Cerebellar cortex (tissue), 1 donor: ENCODE measurements at places on chromosomes 6 and 20.

DNA sequence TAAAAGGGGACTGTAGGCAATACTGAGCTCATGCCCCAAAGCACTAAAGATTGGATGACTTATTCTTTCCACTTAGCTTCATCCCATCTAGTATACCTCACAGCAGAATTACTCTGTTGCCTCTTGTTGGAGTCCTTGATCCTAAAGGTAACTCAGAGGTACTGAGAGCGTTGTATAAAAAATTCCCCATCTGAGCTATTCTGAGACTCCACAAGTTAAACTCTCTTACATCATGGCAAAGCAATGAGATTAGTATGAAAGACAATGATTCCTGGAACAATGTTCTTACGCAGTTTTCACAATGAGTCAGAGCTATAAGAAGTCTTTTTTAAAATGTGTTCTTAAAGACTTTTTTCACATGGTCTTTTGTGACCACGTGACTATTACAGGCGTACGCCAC, 370.1 kb downstream of the ADGRB3 start:
- DNase-seq: no peak

DNA sequence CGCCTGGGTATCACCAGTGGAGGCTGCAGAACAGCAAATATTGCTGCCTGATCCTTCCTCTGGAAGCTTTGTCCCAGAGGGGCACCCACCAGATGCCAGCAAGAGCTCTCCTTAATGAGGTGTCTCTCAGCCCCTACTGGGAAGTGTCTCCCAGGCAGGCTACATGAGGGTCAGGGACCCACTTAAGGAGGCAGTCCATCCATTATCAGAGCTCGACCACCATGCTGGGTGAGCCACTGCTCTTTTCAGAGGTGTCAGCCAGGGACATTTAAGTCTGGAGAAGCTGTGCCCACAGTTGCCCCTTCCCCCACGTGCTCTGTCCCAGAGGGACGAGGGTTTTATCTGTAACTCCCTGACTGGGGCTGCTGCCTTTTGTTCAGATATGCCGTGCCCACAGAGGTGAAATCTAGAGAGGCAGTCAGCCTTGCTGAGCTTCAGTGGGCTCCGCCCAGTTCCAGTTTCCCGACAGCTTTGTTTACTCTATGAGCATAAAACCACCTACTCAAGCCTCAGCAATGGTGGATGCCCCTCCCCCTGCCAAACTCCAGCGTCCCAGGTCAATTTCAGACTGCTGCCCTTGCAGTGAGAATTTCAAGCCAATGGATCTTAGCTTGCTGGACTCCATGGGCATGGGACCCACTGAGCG, 25.9 kb upstream of the AIG1 start:
- no peak for DNase-seq

DNA sequence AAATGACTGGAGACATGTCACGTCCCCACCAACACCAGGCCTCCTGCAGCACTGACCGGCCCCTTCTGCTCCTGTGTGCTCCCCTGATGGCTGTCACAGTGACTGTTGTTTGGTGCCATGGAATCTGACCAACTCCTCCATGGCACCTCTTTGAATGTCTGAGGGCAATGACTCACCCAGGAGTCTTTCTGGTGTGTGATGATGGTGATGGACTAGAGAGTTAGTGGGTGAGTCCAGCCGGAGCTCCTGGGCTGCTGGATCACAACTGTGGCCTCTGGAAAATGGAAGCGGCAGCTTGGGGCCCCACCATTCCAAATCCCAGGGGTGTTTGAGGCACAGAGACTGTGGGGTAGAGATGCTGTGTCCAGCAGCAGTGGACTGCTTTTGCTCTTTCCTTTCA, 133.3 kb downstream of the TFAP2C start:
- DNase-seq: no peak

DNA sequence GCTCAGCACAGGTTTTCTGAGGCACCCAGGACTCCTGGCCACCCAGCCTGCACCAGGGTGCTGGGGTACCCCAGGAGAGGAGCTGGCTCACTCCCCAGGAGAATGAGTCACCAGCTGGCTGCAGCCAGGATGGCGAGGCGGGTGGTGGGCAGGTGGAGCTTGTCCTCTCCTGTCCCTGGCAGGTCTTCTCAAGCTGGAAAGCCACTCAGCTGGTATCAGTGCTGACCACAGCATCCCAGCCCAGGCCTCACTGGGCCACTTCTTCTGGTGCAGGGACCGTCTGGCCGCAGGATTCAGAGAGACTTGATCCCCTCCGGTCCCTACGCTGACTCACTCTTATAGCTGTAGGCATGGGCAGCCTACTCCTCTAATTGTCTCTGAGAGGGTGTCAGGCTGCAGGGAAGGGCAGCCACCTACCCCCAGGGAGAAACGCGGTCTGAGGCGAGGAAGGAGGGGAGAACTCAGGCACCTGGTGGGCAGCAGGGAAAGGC, 22.2 kb downstream of the TFEB start:
- DNase-seq: peak; percentile 82

DNA sequence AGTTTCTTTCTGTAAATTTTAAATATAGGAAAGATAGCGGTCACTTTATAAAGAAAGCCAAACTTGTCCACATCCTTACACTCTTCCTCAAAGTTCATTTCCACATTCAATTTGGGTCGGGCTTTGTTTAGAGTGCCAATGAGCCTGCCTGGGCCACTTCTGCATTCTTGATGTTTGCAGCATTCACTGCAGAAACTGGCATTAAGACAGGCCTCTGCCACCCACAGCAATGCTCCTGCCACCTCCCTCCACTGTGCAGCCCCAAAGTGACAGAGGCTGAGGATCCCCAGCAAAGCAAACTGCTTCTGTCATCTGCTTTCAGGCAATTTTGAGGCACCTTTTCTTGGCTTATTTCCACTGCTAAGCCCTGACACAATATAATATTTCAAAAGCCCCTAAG, 61.2 kb downstream of the TNFAIP3 start:
- DNase-seq: no peak

- no peak for DNase-seq
Measured at GRCh38 chr6:6320901-6321300, 439 bp upstream of the F13A1 start.

DNA sequence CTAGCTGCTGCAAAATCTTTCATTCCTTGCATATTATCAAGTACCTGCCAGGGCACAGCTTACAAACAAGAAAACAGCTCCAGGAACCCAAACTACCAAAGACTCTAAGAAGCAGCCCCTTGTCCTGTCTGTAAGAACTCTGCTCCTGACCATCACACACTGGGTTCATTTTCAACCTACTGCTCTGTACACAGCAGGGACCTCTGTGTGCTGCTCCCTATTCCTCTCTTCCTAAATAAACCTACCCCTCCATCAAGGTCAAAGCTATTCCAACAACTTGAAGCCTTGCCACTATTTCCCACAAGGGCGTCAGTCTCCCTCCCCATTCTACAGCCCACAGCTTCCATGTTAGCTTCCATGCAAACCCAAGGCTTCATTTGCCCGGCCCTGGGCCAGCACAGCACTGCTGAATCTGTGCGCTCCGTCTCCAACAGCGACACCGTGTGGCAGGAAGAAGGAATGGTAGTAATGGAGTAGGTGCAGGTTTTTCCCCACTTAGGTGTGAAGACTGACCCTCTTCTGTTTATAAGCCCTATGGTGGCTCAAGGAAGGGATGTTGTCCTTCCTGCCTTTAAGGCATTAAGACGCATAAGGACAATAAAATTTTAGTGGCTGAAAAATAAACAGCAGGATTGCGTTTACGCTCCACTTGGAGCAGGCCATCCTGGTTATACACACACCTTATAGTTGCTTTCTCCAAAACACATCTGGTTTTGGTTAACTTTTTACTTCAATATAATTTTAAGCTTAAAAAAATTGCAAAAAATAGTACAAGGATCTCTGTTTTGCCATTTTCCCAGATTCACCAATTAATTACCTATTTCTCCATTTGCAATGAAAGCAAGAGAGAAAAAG, 115.2 kb upstream of the NXT1 start:
- DNase-seq: peak; percentile 61

DNA sequence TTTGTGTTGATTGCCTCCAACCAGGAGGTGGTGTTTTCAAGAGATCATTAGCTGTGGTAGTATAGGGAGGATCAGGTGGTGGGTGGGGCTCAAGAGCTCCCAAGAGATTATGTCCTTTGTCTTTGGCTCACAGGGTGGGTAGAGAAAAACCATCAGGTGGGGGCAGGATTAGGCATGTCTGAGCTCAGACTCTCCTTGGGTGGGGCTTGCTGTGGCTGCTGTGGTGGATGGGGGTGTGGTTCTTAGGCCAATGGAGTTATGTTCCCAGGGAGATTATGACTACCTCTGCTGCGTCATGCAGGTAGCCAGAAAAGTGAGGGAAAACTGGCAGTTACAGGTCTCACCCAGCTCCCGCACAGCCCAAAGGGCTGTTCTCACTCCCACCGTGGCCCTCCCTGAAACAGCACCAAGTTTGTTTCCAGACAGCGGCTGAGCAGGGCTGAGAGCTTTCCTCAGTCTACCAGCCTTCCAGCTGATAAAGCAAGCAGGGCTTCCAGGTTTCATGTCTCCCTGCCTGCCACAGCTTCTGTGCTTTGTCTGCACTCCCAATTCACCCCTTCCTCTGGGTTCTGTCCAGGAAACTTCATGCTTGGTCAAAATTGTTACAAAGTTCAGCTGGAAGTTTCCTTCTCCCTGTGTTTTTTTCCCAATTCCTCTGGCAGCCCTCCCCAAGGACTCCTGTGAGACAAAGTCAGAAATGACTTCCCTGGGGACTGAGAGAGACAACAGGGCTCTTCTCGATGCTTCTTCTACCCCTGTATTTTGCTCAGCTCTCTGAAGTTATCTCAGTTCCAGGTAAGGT, 481.1 kb upstream of the MAN1A1 start:
- no peak for DNase-seq

- DNase-seq: no peak
Measured at GRCh38 chr20:50561379-50562078, 51.3 kb downstream of the PTPN1 start.

GRCh38 chr6:168450917-168451316, 9.9 kb downstream of the SMOC2 start:
- DNase-seq: no peak

GRCh38 chr6:138328210-138328609, 49.5 kb upstream of the SMIM28 start:
- DNase-seq: no peak

- DNase-seq: no peak
Measured at GRCh38 chr6:11204005-11204399, 28.5 kb downstream of the NEDD9 start.

- no peak for DNase-seq
Measured at GRCh38 chr6:49913636-49914375, 47.5 kb upstream of the CRISP1 start.

DNA sequence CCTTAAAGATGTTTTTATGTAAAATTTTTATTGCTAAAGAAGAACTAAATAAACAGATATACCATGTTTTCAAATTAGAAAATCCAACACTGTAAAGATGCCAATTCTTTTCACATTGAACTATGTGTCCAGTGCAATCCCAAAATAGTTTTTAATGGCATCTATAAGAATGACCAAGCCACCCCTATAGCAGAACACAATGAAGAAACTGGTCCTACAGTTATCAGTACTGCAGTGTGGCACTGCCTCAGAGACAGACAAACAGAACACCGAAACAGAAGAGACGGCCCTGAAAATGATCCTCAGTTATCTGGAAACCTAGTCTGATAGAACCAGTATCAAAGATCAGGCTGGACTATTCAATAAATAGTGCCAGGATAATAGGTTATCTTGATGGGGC, 41.9 kb downstream of the KIF13A start:
- DNase-seq: no peak

DNA sequence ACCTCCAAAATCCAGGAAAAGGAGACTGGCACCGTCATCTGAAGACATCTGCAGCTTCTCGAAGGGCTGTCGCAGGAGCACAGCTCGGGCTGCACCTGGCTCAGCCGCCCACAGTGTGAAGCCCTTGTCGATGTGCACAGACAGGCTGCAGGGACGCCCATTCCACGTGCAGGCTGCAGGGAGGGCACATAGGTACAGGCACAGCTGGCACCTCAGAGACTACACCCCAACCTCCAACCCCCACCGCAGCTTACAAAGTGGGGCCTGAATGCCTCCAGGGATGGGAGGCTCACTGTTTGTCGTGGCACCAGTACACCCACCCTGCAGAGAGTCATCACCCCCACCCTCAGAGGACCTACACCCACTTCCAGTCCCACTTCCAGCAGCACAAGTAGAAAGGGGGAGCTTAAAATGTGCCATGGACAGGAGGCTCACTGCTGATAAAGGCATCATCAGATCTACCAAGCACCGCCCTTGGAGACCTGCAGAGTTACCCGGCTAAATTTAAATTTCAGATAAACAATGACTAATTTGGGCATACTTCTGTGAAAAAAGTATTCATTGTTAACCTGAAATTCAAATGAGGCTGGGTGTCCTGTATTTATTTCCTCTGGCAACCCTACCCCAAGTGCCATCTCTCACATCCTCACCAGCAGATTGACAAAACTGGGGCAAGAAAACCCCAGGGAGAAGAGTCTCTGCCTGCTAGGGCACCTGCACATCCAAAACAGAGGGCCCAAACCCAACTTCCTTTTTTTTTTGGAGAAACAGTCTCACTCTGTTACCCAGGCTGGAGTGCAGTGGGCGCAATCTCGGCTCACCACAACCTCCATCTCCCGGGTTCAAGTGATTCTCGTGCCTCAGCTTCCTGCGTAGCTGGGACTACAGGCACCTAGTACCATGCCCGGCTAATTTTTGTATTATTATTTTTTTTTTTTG, 7.7 kb upstream of the CDK5RAP1 start:
- no peak for DNase-seq

- peak; percentile 6 for DNase-seq
Measured at GRCh38 chr6:6851059-6851948, 256.5 kb upstream of the RREB1 start.

GRCh38 chr6:128801621-128802020, 81.3 kb upstream of the LAMA2 start:
- DNase-seq: no peak

GRCh38 chr20:62740286-62741141, 31.9 kb downstream of the NTSR1 start:
- no peak for DNase-seq

- no peak for DNase-seq
Measured at GRCh38 chr6:157491571-157492232, 110.7 kb downstream of the ZDHHC14 start.

- DNase-seq: no peak
Measured at GRCh38 chr6:16336056-16336818, 97.8 kb downstream of the GMPR start.

DNA sequence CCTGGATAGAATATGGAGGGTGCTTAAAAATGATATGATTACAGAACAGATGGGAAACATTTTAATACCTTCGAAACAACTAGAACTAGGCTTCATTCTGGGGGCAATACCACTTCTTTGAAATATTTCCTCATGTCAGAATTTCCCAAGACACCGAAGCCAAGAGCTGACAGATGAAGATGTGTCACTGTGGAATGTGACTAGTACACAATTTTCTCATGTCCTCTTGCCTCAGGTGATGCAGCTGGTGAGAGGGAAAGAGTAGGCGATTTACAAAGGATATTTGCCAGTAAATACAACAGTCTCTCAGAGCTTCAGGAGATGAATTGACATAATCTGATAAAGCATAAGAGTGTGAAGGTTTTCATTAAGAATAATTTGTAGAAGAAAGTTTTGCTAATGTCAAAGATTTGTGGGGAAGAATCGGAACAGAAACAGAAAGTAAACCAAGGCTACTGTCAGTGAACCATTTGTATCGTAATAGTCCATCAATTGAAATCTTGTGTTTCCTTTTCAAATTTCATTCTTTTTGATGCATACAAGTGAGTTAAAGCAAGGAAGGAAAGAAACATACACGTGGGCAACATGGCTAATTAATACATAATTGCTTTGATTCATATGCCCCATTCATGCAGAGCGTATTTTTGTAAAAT, 164.7 kb upstream of the CCN2 start:
- no peak for DNase-seq
